ENCODE measurements at places on chromosomes 4 and X. TPM values are rescaled to one million over a fixed set of nuclear protein-coding genes. Genes with fewer than 3 reads are reported as not detected.
A peak's percentile ranks its signal among the peaks of the same experiment; 100 is the strongest.

Gene CT45A1
- total RNA-seq = not detected

Gene UGT8
- not detected for total RNA-seq

Gene SMIM10L2A
- total RNA-seq = 2.5 TPM

Gene STS
- total RNA-seq = 7.9 TPM

Gene NDUFB11
- total RNA-seq = 151 TPM

Gene PGM2
- total RNA-seq = 16.2 TPM

DNA sequence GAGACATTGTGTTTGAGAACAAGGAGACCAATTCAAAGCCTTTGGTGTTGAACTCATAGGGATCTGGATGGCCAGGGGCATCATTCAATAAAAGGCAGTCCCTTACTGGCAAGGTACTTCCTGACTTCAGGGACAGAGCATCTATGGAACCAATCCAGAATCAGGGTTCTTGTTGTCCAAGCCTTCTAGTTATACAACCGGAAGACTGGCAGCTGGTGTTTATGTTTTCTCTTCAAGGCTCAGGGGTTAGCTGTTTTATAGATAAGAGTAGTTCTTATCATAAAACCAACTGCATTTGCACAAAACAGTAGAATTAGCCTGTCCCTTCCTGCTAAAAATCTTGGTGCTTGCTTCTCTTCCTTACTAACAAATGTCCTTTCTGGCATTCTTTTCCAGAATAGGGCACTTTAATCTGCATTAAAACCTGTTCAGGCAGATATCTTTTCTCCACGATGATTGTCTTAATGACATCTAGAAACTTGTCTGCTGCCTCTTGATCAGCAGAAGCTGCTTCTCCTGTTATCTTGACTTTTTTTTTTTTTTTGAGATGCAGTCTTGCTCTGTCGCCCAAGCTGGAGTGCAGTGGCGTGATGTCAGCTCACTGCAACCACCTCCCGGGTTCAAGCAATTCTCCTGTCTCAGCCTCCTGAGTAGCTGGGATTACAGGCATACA, 38.4 kb upstream of the ARHGEF6 start:
- DNase-seq = no peak
- no peaks in the 10 kb centered on the region for H3K4me1 ChIP-seq
- no peak overlapping the region for H3K27ac ChIP-seq
- H3K27me3 ChIP-seq = no peaks in the 10 kb centered on the region
- peaks cover 30% of the 10 kb centered on the region for H3K36me3 ChIP-seq
- H3K4me3 ChIP-seq = no peak overlapping the region

DNA sequence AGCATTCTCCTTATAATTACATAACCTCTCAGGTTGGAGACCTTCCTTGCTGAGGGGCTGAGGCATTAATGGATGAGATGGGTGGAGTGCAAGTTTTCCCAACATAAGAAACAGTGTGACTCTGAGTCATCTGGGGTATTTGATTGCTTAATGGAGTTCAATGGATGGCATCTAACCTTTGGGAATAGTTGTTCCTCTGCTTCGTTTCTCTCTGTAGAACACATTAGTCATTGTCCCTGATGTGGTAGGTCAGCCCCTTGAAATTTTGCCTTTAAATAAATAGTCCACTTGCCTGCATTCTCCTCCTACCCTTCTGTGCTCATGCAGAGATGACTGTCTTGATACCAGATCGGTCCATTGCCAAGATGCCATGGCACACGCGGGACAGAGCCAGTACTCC, 38.6 kb downstream of the SLITRK2 start:
- no peaks in the 10 kb centered on the region for H3K4me1 ChIP-seq
- H3K27ac ChIP-seq = no peak overlapping the region
- no peaks in the 10 kb centered on the region for H3K36me3 ChIP-seq
- no peak for DNase-seq
- H3K27me3 ChIP-seq = no peaks in the 10 kb centered on the region

GRCh38 chr4:154124539-154125255, 335.8 kb upstream of the SFRP2 start:
- DNase-seq = no peak
- H3K27ac ChIP-seq = no peak overlapping the region
- H3K36me3 ChIP-seq = no peaks in the 10 kb centered on the region

DNA sequence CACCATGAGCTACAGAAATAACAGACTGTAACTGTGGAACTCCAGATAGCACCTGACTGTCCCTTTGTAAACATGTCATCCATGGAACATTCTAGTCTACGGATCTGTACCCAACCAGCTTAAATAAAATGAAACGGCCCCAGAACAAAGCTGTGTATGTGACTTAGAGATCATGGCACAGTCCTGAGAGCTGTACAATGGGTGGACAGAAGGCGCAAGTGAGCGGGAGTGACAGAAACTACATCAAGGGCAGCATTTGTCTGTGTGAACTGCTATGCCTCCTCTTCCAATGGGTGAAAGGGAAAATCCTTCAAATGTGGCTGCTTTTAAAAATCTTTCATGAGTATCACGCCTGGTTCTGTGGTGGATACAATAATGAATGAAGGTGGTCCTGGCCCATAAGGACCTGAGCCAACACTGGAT, 72.5 kb downstream of the FAT1 start:
- no peaks in the 10 kb centered on the region for H3K27me3 ChIP-seq
- peaks cover 9% of the 10 kb centered on the region for H3K36me3 ChIP-seq
- H3K27ac ChIP-seq = peak overlapping the region; percentile 55

DNA sequence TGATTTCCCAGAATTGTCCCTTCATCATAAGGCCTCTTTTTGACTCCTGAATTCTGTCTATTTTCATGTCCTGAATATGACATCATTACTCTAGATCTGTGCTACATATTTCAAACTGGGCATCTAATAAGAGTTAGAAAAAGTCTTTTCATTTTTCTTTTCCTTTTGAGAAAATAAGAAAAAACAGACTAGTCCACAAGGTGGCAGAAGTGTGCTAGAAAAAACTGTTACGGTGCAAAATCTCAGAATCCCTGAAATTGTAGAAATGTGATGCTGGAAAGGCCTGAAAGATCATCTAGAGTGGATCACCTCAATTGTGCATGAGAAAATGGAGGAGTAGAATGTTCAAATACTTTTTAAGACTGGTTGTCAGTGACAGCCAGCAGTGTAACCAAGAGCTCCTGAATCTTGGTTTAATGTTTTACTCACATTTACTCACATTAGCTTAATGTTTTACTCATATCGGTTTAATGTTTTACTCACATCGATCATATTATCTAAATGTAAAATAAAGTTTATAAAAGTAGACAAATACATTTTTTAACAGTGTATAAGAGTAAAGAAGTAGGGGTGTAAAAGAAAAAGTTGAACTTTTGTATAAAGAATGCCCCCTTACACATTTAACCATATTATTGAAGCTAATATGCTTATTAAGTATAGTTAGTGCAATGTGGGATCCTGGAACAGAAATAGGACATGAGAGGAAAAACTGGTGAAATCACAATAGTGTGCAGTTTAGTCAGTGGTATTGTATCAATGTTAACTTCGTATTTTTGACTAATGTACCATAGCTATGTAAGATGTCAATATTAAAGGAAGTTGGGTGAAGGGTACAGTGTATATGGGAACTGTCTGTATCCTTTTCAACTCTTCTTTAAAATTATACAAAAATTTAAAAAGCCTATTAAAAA, 15.2 kb downstream of the ASB11 start:
- no peaks in the 10 kb centered on the region for H3K36me3 ChIP-seq
- DNase-seq = no peak
- peak overlapping the region; percentile 76 for H3K27ac ChIP-seq
- H3K4me1 ChIP-seq = peaks cover 20% of the 10 kb centered on the region
- H3K4me3 ChIP-seq = peak overlapping the region; percentile 8
- no peaks in the 10 kb centered on the region for H3K27me3 ChIP-seq

DNA sequence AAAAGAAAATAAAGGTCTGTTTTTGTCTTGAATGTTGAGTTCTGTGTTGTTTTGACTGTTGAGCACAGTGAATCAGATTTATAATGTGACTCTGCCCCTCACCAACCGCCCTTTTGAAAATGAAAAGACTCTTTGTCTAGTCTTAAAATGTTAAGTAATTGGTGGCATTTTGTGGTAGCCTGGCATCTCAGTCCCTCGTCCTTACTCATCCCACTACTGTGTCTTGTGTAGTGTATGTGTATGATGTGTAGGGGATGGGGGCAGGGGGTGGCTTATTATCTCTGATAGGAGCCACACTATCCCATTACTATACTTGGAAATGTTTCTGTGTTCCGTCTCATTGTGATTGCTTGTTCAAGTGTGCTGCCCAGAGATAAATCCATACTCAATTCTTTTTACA, 12.2 kb downstream of the KLHL34 start:
- H3K4me3 ChIP-seq = no peak overlapping the region
- DNase-seq = no peak
- H3K27me3 ChIP-seq = no peaks in the 10 kb centered on the region
- no peaks in the 10 kb centered on the region for H3K36me3 ChIP-seq
- no peak overlapping the region for H3K27ac ChIP-seq

GRCh38 chr4:1447676-1448588, 41.7 kb upstream of the NKX1-1 start:
- H3K36me3 ChIP-seq = no peaks in the 10 kb centered on the region
- no peak overlapping the region for H3K27ac ChIP-seq
- H3K4me1 ChIP-seq = no peaks in the 10 kb centered on the region
- DNase-seq = no peak
- H3K4me3 ChIP-seq = no peak overlapping the region
- peaks cover 8% of the 10 kb centered on the region for H3K27me3 ChIP-seq

GRCh38 chr4:162366146-162366545, 202.3 kb upstream of the FSTL5 start:
- no peaks in the 10 kb centered on the region for H3K27me3 ChIP-seq
- no peaks in the 10 kb centered on the region for H3K36me3 ChIP-seq
- H3K27ac ChIP-seq = no peak overlapping the region
- H3K4me1 ChIP-seq = no peaks in the 10 kb centered on the region
- no peak for DNase-seq

DNA sequence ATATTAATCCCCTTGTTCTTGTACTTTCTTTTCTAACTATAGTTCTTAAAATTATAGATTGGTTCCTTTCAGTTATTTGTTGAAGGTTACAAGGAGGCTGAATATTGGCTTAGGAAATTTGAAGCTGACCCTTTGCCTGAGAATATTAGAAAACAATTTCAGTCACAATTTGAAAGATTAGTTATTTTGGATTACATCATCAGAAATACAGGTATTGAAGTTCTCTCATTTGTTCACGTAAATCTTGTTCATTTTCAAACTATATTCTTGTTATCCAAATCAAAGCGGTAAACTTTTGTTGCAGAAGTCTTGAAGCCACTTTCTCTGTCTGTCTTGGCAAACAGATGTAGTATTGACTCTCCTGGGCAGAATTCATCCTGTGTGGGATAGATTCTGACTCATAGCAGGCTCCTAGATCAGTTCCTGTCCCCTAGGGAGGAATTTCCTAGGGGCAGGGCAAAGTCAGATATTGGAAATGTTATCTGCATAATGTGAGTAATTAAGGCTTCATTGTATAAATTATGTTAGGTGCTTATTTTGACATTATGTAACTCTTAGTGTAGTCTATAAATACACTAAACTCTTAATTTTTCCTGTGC, 25.2 kb downstream of the PI4K2B start:
- H3K27me3 ChIP-seq = no peaks in the 10 kb centered on the region
- H3K36me3 ChIP-seq = peaks cover 11% of the 10 kb centered on the region
- no peaks in the 10 kb centered on the region for H3K4me1 ChIP-seq
- H3K4me3 ChIP-seq = no peak overlapping the region
- no peak overlapping the region for H3K27ac ChIP-seq

DNA sequence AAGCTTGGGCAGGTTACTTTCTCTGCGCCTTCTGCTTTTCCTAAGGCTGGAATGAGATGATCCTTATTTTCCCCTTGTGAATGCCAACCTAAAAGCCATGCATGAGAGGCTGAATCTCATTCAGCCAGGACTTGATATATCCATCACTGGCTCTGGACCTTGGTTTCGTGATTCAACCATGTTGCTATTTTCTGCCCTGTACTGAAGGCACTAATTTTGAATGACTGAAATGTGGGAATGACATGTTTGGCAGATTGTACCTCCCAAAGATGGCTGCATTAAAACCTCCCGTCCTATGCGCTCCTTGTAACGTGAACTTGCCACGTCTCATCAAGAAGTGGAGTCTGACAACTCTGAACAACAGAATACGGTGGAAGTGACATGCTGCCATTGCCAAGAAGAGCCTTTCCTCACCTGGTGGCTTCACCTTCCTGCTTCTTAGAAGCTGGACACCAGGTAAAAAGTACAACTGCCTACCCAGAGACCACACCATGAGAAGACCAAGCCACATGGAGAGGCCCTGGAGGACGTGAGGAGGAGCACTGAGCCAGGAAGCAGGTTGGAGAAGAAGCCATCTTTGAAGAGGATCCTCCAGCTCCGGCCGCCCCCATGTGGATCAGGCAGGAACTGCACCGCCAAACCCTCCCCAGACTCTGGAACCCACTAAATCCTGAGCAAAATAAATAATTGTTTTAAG, 174.5 kb downstream of the NSUN7 start:
- no peak overlapping the region for H3K27ac ChIP-seq
- H3K4me1 ChIP-seq = no peaks in the 10 kb centered on the region
- DNase-seq = peak; percentile 66
- no peak overlapping the region for H3K4me3 ChIP-seq

DNA sequence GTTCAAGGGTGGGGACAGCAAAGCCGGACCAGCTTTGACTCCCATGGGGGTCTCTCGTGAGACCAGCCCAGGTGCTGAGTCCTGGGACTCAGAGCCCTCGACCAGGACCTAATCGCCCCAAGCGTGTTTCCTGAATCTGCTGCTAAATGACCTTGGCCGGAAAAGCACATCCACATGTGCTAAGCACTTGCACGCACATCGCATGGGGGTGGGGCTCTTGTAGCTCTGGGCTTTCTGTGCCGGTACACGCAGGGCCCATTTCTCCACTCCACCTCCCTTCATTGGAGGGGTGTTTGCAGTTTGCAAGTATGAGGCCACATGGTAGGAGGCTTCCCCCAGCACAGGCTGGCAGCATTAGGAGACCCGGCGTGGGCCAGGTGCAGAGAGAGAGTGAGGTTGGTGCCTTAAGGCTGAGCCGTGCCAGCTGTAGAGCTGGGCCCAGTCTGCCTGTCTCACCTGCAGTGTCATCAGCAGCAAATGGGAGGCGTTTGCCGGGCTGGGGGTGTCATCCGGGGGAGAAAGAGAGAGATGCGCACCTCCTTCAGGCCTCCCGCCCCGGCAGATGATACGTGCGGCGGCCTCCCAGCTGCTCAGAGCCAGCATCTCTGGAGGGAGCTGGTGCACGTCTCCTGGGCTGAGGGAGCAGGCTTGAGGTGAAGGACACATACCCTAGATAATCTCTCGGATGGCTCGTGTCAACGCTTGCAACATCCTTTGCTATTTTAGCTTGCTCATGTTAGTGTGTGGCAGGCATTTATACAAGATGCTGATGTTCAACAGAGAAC, 45.2 kb upstream of the CLCN4 start:
- H3K27ac ChIP-seq = peak overlapping the region; percentile 36
- DNase-seq = no peak
- H3K4me3 ChIP-seq = no peak overlapping the region
- H3K4me1 ChIP-seq = peaks cover 55% of the 10 kb centered on the region
- H3K36me3 ChIP-seq = peaks cover 3% of the 10 kb centered on the region

DNA sequence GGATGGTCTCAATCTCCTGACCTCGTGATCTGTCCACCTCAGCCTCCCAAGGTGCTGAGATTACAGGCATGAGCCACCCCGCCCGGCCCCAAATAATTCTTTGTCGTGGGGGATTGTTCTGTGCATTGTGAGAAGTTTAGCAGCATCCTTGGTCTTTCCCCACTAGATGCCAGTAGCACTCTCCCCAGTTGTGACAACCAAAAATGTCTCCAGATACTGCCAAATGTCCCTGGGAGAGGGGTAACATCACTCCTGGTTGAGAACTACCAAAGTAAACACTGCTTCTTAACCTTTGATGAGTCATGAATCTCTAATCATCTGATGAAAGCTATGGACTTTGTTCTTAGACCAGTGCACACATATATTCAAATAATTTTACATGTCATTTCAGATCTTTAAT, 90.7 kb upstream of the BRS3 start:
- DNase-seq = no peak
- no peaks in the 10 kb centered on the region for H3K4me1 ChIP-seq
- no peak overlapping the region for H3K4me3 ChIP-seq
- no peak overlapping the region for H3K27ac ChIP-seq
- no peaks in the 10 kb centered on the region for H3K36me3 ChIP-seq

All from heart right ventricle (tissue), 16 donors.